D721Med (cell line): ENCODE measurements at places on chromosomes 1 and 21.
A peak's percentile ranks its signal among the peaks of the same experiment; 100 is the strongest.

DNA sequence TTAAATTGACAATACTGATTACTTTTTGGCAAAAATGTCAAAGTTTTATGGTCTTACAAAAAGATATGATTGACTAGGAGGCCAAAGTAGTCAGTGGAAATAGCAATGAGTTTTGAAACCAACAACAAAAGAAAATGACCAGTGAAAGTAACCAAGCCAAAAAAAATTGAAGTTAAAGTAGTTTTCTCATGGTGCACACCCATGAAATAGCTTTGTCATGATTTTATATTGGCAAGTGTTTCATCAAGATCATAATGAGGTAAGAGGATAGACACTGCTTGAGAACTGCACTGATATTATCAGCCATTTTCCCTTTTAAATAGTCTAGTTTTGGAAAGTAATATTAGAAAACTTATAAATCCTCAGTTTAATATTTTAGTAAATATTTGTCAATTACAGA lies 206.2 kb upstream of the ADAMTS5 start:
- DNase-seq: no peak

DNA sequence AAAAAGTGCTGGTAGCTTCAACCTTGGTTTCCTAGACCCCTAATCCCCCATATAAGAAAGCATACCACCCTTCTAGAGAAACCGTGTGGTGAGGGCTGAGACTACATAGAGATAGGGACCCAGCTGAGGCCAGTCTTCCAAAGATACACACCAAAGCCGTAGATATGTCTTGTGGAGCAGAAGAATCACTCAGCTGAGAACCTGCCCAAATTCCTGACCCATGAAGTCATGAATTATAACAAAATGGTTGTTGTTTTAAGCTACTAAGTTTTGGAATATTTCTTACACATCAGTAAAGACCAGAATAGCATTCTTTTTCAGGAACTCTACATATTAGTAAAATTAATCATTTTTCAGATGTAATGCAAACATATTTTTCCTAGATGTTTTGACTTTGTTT lies 3.3 kb upstream of the SNRPE start:
- DNase-seq: no peak

- DNase-seq: no peak
Observed at GRCh38 chr1:208113011-208113410, 131.2 kb downstream of the PLXNA2 start.

DNA sequence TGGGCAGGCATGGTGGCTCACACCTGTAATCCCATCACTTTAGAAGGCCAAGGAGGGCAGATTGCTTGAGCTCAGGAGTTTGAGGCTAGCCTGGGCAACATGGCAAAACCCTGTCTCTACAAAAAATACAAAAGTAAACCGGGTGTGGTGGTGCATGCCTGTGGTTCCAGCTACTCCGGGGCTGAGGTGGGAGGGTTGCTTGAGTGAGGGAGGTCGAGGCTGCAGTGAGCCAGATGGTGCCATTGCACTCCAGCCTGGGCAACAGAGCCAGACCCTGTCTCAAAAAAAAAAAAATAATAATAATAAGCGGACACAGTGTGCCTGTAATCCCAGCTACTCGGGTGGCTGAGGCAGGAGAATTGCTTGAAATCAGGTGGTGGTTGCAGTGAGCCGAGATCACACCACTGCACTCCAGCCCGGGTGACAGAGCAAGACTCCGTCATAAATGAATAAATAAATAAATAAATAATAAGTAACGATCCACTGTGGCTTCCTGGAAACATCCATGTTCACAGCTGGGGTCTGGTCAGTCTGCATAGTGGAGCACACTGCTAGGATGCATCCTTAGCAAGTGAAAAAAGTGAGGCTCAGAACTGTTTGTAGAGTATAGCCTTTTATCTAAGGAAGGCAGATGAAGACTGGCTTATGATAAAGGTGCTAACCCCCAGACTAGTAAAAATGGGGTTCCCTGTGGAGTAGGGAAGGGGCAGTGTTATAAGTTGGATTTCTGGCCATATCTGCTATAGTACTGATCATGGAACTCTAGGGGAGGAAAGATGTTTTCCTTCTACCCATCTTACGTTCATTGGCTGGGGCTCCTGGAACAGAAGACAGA lies 15.7 kb downstream of the PKNOX1 start:
- no peak for DNase-seq

DNA sequence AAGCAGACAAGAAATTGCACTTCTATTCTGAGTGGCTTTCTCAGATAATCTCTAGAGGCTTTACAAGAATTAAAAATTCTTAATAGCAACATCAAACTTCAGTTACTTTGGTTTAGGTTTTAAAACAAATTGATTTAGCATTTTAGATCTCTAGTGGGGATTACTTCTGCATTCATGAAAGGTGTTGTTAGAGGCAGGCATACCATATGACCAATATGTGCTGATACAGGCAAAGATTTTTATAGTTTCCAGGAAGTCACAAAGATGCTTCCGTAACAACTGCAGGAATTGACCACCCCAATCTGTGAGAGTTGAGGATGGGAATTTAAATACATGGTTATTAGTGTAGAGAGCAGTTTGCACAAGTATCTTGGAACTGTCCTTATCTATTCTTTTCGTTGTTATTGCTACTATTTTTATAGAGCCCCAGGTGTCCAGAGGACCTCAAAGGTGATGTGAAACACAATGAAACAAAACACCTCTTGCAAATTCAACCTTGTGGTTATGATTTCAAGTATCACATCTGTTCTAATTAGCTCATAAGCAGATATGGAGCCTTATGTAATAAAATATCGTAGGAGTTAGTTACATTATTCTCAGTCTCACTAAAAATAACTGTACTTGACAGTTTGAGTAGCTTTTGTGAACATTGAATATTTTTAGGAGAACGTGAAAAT lies 512.7 kb upstream of the ADGRL4 start:
- no peak for DNase-seq

GRCh38 chr1:223225061-223225460 lies 82.0 kb upstream of the TLR5 start:
- no peak for DNase-seq

GRCh38 chr1:153617663-153618062 lies 1.5 kb upstream of the S100A14 start:
- no peak for DNase-seq

- peak; percentile 12 for DNase-seq
Observed at GRCh38 chr21:46560568-46561444, 44.1 kb downstream of the S100B start.

DNA sequence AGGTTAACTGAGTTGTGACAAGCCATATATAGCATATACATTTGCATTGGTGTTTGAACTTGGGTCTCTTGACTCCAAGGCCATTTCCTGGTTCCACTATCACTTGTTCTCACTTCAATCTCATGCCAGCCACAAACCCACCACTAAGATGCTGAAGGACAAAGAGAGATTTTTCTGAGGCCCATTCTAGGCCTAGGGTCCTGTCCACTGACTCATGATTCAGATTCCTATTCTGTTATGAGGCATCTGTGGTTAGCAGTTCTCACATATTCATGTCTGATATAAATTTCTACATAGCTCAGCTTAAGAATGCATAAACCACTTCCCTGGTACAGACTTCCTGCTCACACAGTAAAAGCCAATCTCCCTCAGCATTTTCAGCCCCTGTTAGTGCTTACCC lies 326.1 kb upstream of the BEND5 start:
- no peak for DNase-seq

GRCh38 chr1:145901312-145902021 lies 8.4 kb downstream of the ITGA10 start:
- DNase-seq: no peak

DNA sequence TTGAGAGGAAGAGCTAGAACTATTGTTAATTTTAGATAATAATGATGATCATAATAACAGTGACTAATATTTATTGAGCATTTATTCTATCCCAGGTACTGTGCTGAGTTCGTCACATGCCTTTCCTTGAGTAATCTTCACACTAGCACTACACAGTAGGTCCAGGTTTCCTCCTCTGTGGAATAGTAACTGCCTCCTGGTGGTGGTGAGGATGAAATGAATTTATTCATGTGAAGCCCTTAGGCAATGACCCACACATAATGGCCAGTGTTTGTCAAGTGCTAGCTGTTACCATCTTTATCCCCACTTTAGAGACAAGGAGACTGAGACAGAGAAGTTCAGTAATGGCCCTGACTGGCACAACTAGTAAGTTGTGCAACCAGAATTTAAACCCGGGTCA lies 5.9 kb downstream of the NIPAL3 start:
- DNase-seq: no peak

- no peak for DNase-seq
Observed at GRCh38 chr1:21318714-21319159, 28.5 kb upstream of the ECE1 start.

DNA sequence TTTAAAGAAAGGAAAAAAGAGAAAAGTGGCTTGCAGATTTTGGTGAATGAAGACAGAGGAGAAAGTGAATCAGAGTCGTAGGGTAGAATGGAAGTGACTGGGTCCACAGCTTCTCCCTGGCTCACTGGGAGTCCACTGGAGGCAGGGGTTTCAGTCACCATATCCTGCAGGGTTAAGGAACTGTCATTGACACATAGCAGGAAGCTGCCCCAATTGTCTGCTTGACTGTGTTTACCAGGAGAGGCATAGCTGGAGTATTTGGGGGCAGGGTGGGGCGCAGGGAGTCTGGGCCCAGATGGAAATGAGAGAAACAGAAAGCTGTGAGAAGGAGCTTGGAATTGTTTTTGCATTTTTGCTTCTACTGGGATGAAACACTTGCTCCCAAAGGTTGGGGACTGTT lies 228.8 kb upstream of the CSF3R start:
- no peak for DNase-seq

DNA sequence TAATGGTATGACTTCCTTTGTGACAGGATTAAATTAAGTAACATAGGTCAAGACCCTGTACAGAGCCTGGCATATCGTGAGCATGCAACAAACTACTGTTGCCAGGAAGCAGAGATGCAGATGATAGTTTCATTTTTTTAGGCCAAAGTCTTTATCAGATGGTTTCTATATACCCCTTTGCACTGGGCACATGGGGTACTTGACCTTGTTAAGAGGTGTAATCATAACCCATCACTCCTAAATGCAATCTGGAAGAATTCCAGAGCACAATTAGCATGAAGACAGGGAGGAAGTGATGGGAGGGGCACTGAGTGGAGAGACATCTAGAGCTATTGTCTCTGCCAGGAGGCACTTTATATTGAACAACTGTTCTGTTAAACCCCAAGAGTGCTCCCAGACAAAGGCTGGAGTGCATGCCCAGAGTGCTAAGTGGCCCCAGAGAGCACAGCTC lies 22.1 kb downstream of the ZBTB17 start:
- DNase-seq: no peak

DNA sequence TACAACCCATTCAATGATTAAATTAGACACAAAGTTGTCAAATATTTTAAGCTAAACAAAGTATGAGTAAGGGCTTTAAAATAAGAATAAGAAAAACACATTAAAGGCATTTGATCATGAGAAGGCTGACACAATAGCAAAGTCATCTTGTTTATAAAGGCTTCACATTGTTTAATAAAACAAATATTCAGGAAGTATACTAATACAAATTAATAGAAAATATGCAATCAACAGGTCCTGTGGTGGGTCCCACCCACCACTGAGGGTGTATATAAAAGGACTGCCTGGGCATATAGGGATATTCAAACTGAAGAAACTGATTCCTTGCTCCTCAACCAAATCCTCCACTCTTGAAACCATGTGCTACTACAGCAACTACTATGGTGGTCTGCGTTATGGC lies at the start of gene KRTAP20-2:
Gene KRTAP20-2, plus strand, starts transcription at position 301 of the 400 bp plus-strand sequence. Its CDS starts 58 bp downstream, at position 359.
- no peak for DNase-seq

GRCh38 chr21:45139473-45139872 lies 65.1 kb downstream of the ADARB1 start:
- no peak for DNase-seq

GRCh38 chr1:177597393-177597792 lies 372.5 kb downstream of the SEC16B start:
- DNase-seq: no peak

- DNase-seq: no peak
Observed at GRCh38 chr1:84271441-84272151, 29.9 kb upstream of the SAMD13 start.

- no peak for DNase-seq
Observed at GRCh38 chr21:20419772-20420171, 578.4 kb upstream of the NCAM2 start.

DNA sequence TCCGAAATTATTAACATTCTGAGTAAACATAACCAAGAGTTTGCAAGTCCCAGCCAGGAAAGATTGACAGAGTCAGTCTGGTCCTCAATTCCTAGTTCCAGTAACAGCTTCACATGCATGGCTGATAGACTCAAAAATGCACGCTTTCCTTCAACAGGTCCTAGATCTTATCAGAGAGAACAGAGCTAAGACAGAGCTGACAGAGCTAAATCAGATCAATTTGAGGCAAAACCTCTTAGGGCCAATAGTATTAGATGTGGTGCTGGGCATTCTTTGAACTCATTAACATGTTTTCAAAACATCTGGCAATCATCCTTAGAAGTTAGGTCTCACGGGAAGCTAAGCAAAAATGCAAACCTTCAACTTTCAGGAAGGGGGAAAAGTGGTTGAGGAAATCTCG lies 114.0 kb downstream of the GREM2 start:
- no peak for DNase-seq

DNA sequence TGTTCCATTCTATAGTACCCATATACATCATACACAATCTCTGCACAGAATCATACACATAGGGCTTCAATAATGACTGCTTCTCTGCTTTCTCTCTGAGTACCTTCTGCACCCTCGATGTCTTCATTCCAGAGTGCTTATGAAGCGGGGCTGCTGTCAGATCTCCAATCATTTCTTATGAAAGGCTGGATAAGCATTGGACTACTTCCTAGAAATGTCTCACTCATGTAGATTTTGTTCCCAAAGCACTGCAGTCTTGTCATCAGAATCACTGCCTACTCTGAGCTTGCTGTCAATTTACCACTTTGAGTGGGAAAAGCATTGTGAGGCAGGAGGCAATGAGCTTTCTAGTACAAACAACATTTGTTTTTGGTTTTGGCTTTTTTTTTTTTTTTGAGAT lies 179.0 kb downstream of the SLC35F3 start:
- no peak for DNase-seq

DNA sequence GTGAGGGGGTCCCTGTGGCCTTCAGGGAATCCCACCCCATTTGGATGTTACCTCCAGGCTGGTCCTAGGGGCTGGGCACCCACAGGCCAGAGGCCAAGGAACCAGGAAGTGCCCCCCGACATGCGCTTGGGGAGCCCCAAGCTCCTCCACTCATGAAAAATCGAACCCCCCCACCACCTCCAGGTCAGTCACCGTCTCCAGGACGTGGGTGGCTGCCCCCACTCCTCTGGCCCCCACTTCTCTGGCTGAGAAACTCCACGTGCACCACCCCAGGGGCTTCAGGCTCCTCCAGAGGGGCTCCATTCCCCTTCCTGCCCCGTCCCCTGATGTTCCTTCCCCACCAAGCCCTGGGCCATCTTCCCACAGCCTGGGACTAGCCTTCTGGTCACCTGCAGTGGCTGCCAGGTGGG lies 30.5 kb upstream of the POFUT2 start:
- no peak for DNase-seq

GRCh38 chr1:61433646-61434045 lies 291.3 kb downstream of the TM2D1 start:
- no peak for DNase-seq

DNA sequence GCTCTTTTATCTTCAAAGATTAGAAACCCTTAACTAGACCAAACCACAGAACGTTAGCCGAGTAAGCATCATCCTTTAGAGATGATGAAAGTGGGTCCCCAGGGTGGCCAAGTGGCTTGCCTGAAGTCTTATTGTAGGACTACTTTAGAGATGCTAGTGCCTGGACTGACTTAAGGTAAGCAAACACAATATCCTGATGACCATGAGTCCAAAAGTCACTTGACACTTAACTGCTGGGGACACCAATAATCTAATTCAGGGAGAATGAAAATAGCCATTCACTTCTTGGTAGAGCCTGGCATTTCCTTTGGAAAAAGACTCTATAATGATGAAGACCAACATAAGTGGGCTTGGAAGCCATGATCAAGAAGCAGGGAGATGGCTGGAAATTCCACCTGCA lies 225.3 kb upstream of the IRF2BP2 start:
- DNase-seq: no peak
